ENCODE measurements at places on chromosomes 16 and 17. TPM values are rescaled to one million over a fixed set of nuclear protein-coding genes. Genes with fewer than 3 reads are reported as not detected.
A peak's percentile ranks its signal among the peaks of the same experiment; 100 is the strongest.

Gene MPV17L
- not detected for total RNA-seq

Gene CEMP1
- total RNA-seq, result not detected

Gene UBALD1
- total RNA-seq, result 2.5 TPM

Gene CTRB1
- total RNA-seq, result not detected

Gene HSF5
- total RNA-seq, result not detected

Gene CEP95
- total RNA-seq, result 24.6 TPM

Gene TBC1D3G
- not detected for total RNA-seq

Gene CD68
- total RNA-seq, result 21.6 TPM

Gene ANKRD40CL
- not detected for total RNA-seq

Gene CCL2
- total RNA-seq, result 64.2 TPM

DNA sequence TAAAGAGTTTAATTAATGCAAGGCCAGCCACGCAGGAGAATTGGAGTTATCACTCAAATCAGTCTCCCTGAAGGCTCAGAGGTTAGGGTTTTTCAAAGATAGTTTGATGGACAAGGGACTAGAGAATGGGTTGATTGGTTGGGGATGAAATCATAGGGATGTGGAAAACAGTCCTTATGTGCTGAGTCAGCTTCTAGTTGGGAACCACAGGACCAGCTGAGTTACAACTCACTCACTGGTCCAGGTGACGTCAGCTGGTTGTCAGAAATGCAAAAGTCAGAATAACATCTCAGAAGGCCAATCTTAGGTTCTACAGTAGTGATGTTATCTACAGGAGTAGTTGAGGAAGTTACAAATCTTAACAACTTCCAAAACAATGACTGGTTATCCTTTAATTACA is 47.6 kb downstream of the CPD start:
- no peak for DNase-seq

- no peak for DNase-seq
Observed at GRCh38 chr17:70314506-70314905, 145.2 kb downstream of the KCNJ2 start.

- no peak for DNase-seq
Observed at GRCh38 chr16:89145406-89146161, 26.0 kb upstream of the CDH15 start.

DNA sequence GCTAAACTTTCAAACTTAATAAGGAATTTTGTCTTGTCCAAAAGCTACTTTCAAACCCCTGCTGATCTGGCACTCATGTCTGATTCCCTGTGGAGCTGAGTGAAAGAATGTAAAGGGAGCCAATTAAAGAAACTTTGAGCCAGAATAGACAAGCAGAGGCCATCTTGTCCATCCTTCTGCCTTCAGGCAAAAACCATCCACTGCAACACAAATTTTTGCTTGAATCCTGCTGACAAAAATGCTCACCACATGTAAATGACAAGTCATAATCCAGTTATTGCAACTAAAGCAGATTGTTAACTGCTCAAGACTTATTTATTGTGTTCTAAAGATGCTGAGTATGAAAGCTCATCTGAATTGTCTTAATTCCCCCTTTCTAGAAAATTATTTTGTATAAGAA is 124.0 kb upstream of the HLF start:
- DNase-seq, result no peak

- no peak for DNase-seq
Observed at GRCh38 chr16:57775661-57776469, 26.4 kb downstream of the KIFC3 start.

DNA sequence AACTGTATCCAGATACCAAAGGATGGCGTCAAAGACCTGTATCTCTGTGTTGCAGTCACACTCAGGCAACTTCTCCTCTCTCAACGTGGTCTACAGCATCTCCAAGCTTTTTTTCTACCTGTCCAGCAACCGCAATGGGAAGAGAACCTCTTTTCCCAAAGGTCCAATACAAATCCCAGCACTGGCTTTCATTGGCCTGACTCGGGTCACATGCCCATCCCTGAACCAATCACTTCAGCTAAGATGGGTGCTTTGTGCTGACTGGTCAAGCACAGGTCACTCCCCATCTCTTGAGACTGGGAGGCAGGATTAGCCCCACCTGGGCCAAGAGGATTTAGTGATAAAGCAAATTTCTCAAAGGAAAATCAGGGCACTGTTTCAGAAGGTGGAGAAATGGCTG is 71.2 kb upstream of the C16orf82 start:
- no peak for DNase-seq

DNA sequence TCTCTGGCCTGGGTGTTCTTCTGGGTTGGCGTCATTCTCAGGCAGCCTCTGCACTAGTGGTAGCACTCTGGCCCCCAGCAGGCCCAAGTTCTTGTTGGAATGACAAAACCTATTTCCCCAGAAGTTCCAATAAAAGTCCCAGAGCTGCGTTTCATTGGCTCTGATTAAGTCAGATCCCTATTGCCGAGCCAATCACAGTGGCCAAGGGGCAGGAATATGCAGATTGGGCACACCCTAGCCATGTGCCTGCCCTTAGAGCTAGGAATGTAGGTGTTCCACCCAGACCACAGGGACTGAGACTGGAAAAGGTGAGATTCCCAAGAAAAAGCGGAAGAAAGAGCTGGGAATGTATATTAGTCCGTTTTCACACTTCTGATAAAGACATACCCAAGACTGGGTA is 44.9 kb upstream of the POLR3E start:
- DNase-seq, result no peak

DNA sequence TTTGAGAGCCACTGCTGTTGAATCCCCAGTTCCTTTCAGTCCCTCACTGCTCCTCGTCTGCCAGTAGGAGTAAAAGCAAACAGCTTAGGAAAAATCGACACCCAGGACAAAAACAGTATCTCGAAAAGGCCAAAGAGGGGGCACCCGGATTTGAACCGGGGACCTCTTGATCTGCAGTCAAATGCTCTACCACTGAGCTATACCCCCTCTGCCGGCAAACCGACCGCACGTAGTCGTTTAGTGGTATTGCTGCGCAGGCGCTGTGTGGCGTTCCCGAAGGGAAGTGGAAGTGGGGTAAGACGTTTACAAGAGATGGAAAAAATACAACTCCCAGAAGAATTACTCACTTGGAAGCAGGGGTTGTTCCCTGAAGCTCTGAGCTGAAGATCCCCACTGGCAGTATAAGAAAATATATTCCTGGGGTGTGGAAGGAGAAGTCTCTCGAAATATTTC is 2.2 kb upstream of the PLXDC1 start:
- DNase-seq, result peak; percentile 83

- DNase-seq, result no peak
Observed at GRCh38 chr16:22250522-22250921, 44.4 kb downstream of the EEF2K start.

GRCh38 chr16:4933433-4933832 is 3.5 kb downstream of the PPL start:
- DNase-seq, result no peak

DNA sequence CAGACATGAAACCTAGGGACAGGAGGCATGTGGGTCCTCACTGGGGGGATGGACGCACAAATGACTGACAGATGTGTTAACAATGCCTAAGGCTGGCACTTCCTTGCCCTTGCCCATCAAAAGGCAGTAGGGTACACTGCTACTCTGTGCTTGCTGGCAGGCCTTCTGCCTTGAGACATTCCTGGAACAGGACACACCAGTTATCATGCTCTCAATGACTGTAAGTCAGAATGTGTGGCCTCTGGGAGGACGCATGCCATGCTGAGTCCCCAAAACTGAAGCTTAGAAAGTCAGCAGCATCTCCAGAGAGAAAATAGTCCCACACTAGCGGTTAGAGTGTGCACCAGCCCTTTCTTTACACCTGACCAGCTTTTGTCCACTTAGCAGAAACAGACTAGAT is 16.1 kb upstream of the SREBF1 start:
- no peak for DNase-seq

GRCh38 chr17:18261146-18261515 is 669 bp downstream of the MIEF2 start:
- no peak for DNase-seq

GRCh38 chr17:7883781-7884386 is 4.7 kb upstream of the CHD3 start:
- DNase-seq, result no peak

Measured in H4 (cell line).